ENCODE measurements at places on chromosomes 1 and 21. TPM values are rescaled to one million over a fixed set of nuclear protein-coding genes. Genes with fewer than 3 reads are reported as not detected.

- no peak for DNase-seq
Measured at GRCh38 chr21:45079351-45079750, 5.0 kb downstream of the ADARB1 start.

- no peak for DNase-seq
Measured at GRCh38 chr1:1917304-1917976, 1.6 kb downstream of the TMEM52 start.

Gene FAM167B
- total RNA-seq = 1.5 TPM

Gene CTH
- total RNA-seq = 23.0 TPM

Gene UBE2U
- not detected for total RNA-seq

Data from Karpas-422 (cell line).